ENCODE measurements at places on chromosomes 5 and 9.

DNA sequence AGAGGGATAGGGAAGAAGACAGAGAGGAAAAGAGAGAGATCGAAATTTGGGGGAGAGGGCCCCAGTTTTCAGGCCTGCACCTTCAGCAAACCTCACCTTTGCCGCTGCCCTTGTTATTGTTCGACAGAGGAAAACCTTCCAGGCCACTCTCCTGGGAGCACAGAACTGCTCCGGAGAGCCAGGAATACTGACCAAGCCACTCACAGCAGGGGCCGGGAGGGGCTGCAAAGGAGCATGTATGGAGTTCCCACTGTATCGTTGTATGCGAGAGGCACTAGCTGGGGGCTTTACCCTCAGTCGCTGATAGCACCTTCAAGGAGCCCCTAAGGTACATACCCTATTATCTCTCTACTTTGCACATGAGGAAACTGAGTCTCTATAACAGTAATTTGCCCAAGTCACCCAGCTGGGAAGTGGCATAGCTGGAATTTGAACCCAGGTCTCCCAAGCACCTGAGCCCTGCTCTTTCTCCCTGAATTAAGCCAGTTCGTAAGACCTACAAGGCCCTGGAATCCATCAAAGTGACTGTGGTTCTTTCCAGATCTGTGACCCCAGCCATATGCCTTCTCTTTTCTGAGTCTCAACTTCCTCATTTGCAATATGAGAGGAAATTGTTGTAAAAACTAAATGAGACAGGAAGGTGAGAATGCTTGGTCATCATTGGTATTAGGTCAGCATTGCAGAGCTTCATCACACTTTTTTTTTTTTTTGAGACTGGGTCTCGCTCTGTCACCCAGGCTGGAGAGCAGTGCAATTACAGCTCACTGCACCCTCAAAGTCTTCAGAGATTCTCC is 21.0 kb upstream of the FOXE1 start:
- no peak for DNase-seq

- no peak for DNase-seq
Observed at GRCh38 chr5:179422213-179422855, 77.1 kb upstream of the ADAMTS2 start.

DNA sequence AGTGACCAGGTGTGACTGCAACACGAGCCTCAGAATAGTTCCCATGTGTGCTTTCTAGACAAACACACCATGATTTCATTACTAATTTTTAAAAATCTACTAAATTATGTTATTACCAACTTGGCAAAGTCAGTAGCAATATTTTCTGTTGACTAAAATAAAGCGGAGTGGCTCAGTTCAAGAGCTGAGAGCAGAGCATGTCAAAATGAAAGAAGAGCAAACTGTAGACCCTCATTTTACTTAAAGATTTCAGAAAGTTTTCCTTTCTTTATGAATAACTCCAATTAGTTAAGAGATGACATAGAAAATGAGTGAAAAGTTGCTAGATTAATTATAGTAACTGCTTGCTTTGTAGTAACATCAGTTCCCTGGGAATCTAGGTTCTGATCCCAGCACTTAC is 17.9 kb downstream of the OXCT1 start:
- DNase-seq = no peak

GRCh38 chr5:139577689-139578290 is 16.7 kb downstream of the UBE2D2 start:
- no peak for DNase-seq

DNA sequence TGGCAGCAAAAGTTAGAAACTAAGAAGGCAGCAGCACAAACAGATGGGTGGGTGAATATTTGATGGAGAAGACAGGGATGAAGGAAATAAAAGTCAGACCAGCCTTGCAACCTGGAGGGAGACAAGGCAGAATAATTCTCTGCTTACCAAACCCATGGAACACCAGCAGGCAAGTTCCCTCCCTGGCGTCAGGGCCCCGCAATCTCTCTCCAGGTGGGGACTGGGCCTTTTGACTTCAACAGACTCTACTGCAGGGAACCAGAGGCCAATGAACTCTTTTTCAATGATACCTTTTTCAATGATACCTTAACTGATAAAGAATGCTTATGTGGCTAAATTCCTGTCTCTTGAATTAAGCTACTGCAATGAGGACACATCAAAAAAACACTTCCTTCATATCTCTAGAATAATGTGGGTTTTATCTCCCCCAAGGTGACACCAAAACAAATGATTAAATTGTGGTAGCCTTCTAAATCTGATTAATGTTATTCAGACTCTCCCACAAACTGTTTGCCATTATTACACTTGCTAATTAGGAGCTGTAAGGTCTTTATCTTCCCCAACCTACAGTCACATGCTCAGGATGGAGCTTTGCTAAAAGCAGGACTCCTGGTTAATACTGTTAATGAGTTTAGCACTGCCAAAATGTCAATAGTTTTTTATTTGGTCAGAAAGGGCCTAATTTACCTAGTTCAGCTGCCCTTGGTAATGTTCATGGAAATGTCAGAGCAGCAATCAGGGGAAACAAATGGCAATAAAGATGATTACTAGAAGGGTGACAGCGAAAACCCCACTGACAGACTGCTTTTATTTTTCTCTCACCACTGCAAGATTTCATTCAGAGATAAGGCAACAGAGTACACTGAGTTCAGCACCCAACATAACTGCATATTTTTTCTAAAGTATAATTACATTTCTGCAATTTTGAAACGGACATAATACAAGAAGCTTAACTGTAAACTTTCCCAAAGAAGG is 165.5 kb downstream of the TSSK1B start:
- no peak for DNase-seq

DNA sequence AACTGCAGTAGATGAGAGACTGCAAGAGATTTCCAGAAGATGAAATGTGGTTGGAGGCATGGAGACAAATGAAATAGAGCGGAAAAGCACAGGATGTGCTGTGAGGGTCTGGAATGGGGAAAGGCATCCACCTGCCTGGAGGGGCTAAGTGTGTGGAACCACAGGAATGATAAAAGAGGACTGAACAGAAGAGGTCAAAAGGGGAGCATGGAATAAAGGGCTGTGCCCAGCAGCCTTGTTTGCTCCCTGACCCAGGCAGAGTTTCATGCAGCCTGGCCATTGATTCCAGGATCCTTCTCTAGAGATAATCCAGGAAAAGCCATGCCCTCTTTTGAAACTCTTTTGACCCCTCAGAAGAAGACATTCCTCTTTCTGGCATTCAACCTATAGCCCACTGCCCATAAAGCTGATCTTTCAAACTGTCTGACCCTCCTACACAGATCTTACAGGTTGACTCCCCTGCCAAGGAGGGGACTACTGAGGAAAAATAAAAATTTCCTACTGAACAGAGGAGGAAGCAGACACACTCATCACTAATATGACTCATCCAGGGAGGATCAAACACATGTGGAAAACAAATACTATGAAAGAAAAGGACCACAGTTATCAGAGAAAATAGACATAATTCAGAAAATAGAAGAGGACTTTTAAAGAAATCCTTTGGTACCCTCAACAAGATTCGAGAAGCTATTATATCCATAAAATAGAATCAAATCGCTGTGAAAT is 273.5 kb upstream of the PCSK5 start:
- DNase-seq = no peak

- DNase-seq = no peak
Observed at GRCh38 chr9:121207371-121207940, 5.8 kb upstream of the RAB14 start.

- no peak for DNase-seq
Observed at GRCh38 chr5:30894811-30895210, 298.7 kb upstream of the CDH6 start.

DNA sequence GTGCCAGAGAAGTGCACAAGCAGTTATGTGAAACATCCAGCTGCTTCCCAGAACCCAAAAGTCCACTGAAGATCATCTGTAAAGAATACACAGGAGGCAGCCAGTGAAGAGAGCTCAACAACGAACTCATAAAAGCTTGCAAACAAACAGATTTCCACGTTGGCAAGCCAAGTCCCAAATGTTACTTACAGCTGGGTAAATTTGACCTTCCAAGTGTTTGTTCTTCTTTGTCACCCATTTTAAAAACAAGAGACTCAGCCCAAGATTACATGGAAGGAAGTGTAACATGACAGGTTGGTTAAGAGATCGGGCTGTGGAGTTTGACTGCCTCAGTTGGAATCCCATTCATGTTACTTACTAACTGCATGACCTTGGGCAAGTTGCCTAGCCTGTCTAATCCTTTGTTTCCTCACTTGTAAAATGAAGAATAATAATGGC is 174.9 kb upstream of the PAPPA start:
- DNase-seq = no peak

DNA sequence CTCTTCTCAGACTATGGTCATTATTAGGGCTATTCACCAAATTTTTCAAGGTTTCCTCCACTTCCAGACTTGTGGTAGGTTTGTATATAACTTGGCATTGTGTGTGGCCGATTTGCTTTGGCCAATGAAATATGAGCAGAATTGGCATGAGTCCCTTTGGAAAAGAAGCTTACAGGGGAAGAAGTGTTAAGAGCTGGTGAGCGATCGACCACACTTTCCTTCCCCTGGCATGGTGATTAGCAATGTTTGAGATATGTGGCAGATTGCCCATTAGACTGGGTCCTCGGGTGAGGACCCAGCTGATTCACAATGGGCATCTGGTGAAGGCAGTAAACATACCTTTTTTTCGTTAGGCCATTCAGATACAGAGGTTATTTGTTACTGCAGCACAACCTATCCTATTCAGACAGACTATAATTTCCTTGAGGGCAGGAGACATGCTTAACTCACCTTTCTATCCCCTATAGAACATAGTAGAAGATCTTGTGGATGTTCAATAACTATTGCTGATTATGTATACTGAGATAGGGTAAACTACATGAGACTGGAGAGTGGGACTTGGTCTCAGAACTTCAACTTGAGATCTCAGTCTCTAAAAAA is 62.8 kb upstream of the KLF9 start:
- DNase-seq = no peak

- DNase-seq = no peak
Observed at GRCh38 chr5:33369485-33370465, 71.0 kb upstream of the TARS1 start.

GRCh38 chr9:942805-943580 is 33.5 kb upstream of the DMRT3 start:
- no peak for DNase-seq

GRCh38 chr5:131211669-131212068 is 40.9 kb downstream of the LYRM7 start:
- DNase-seq = no peak

DNA sequence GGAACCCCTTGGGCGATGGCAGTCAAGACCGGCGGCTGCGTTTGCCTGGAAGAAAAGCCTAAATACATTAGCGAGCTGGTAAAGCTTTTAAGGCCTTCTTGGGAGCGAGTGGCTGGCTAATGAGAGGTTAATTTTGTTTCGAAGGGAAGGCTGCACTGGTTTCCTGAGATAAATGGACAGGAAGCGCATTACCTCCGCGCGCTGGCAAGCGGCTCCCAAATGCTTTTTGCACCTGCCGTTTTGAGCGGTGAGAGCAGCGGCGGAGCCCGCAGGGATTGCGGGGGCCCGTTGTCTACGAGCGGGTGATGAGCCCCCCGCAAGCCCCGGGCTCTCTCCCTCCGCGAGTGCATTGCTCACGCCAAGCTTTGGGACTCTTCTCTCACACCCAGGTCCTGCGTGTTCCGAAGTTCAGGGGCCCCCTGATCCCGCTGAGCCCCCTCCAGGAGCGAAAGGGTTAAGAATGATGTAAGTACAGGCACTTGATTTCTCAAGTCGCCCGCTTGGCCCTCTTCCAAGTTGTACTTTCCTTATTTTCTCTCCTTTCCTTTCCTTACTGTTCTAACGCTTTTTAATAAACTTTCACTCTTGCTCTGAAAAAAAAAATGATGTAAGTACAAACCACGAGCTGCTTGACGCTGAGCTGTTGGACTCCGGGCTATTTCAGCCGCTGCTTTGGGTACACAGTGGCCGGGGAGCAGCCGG is 3.1 kb upstream of the RGMB start:
- peak; percentile 33 for DNase-seq

Measured in stimulated activated CD4-positive, alpha-beta T cell treated with anti-CD3 and anti-CD28 coated beads, Interleukin-4, amount 100 ng/mL, for 24 hours (primary cell).